ENCODE measurements at places on chromosomes 3 and 15.

DNA sequence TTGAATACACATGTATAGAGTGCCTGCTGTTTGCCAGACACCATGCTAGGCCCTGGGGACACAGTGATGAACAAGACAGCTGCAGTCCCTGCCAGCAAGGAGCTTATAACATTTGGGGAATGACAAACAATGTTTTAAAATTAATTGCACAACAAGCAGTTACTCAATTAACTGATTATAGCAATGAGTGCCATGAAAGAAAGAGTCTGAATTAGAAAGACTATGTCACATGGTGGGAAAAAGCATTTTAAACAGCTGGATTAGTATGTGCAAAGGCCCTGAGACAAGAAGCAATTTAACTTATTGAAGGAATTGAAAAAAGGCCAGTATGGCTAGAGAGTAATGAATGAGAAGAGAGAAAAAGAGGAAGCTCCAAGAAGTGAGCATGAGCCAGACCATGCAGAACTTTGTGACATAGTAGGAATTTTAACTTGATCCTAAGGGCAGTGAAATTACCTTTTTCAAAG, 64.5 kb upstream of the PLXNA1 start:
- DNase-seq: no peak

- no peak for DNase-seq
These were observed 80.9 kb downstream of the DGKG start for GRCh38 chr3:186281176-186281575.

- no peak for DNase-seq
These were observed 316.6 kb upstream of the TGFBR2 start for GRCh38 chr3:30289766-30290165.

- DNase-seq: no peak
These were observed 112.2 kb upstream of the SLC4A7 start for GRCh38 chr3:27596334-27596841.

- DNase-seq: no peak
These were observed 207.6 kb downstream of the MAGI1 start for GRCh38 chr3:65830948-65831732.

DNA sequence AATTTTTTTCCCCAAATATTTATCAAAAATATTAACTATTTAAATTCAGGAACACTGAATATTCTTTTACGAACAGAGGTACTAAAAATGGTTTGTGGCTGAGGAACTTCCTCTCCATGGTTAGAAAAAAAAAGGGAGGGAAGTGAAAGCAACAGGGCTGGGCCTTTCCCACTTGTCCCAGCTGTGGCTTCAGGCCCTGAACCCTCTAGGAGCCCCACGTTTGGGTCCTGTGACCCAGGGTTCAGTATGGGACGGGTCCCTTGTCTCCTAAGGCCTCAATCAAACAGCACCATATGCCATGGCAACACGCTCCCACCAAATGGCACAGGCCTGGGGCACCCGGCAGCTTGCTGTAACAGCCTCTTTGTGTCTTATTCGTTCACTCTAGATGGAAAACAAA, 32.4 kb downstream of the POC1A start:
- DNase-seq: no peak

DNA sequence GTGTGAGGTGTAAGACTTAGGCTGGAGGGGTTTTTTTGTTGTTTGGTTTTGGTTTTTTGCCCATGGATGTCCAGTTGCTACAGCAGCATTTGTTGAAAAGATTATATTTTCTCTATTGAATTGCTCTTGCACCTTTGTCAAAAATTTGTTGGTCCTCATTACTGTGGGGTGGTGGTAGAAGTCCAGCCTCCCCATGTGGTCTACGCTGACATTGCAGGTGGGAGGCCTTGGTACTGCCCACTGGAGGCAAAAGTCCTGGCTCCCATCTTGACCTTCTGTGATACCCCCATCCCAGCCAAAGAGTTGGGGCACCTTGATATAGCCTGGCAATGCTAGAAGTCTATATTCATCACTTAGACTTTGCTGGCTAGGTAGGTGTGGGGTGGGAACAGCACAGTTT, 5.4 kb upstream of the RAB6B start:
- no peak for DNase-seq

- DNase-seq: no peak
These were observed 1227.8 kb downstream of the ZPLD1 start for GRCh38 chr3:103662591-103662990.

DNA sequence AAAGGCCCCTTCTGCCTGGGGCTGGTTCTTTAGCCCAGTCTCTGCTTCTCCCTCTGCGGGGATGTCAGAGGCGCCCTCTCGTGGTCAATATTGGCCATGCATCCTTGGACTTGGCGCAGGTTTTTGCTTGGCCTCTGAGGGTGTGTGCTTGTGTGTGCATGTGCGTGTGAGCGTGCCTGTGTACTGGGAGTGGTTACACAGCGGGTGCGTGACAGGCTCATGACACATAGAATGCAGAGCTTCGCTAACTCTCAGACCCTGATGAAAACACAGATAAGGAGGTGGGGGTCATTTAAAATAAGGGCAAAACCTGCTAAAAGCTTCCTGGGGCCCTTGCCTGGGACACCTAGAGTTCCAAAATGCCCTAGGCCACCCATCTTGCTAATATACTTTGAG, 160.9 kb downstream of the SMAD6 start:
- DNase-seq: peak; percentile 61

DNA sequence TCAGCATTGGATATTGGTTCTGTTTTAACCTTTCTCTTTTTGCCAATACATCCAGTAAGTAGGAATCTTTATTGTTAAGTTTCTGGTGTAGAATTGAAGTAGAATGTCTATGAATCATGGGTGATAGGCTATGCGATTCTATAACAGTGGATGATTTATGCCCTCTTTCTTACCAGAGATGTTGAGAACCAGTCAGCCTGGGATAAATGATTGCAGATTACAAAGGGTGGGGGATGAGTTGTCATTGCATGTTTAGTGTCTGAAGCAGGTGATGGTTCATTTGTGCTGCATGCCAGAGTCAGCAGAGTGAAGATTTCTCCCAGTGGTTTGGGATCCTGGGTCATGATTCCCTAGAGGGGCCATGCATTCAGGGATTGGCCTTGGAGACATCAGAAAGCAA, 14.3 kb downstream of the RETNLB start:
- no peak for DNase-seq
